CD4-positive, CD25-positive, alpha-beta regulatory T cell (primary cell): ENCODE measurements at places on chromosomes 3 and 15.
A peak's percentile ranks its signal among the peaks of the same experiment; 100 is the strongest.

DNA sequence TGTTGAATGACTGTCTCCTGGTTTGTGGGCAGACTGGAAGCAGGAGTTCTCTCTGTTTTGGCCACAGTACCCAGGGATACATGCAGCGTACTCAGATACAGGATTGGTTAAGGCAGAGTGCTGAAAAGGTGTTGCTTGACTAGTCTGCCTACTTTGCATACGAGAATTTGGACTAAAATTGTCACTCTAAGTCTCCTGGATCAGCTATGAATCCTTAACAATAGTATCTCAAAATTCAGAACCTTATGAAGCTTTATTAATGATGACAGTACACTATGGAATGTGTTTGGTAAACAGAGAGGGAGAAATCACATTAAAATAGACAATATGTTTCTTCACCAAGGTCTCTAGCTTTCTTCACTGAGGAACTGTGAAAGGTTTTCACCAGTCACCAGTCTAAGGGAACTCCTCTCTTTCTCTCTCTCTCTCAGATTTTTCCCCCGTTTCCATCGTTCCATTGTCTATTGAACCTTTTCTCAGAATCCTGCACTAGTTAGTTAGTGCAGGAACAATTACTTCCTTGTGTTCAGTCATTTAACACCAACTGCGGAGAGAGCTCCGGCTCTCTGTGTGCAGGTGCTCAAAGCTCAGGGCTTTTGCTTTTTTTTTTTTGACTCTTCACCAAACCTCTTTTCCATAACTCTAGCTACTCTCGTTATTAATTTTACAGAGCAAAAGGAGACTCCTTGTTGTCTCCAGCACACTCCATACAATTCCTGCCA is 85.9 kb upstream of the FNDC3B start:
- no peak for DNase-seq

GRCh38 chr3:73186741-73187140 is 125.3 kb downstream of the EBLN2 start:
- DNase-seq: no peak

GRCh38 chr15:96121086-96121920 is 209.2 kb upstream of the NR2F2 start:
- DNase-seq: no peak

DNA sequence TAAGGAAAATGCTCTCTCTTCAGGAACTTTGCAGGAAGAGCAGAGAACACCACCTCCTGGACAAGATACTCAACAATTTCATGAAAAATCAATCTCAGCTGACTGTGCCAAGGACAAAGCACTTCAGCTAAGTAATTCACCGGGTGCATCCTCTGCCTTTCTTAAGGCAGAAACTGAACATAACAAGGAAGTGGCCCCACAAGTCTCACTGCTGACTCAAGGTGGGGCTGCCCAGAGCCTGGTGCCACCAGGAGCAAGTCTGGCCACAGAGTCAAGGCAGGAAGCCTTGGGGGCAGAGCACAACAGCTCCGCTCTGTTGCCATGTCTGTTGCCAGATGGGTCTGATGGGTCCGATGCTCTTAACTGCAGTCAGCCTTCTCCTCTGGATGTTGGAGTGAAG is 200.5 kb downstream of the AKAP13 start:
- peak; percentile 25 for DNase-seq

GRCh38 chr3:62493109-62493801 is 119.9 kb upstream of the FEZF2 start:
- DNase-seq: no peak

DNA sequence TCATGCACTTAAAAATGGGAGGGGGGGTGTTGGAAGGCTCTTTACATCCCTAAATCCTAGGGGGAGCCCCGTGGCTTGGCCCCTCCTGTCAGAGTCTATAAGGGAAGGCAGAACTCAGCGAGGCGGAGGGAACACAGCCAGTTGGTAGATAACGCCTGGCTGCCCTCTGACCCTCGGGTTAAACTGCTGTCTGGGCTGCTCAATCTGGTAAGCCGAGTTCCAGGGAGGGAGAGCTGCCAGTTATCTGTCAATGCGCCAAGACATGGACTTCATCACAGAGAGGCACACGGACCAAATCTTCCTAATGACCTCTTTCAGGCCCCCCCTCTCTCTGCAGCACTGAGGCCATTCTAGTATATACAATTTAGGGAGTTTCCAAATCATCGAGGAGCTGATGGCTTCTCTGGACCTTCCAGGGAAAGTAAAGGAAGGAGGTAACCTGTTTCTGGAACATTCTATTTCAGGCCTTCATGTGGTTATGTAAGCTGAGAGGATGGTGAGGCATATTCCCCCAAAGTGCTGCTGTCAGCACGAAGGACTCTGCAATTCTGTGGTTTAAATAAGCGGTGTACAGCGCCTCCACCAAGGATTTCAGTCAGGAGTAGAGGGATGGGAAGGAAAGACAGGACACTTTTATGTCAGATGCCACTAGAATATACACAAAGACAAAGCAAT is 349.0 kb downstream of the MCTP2 start:
- DNase-seq: no peak

DNA sequence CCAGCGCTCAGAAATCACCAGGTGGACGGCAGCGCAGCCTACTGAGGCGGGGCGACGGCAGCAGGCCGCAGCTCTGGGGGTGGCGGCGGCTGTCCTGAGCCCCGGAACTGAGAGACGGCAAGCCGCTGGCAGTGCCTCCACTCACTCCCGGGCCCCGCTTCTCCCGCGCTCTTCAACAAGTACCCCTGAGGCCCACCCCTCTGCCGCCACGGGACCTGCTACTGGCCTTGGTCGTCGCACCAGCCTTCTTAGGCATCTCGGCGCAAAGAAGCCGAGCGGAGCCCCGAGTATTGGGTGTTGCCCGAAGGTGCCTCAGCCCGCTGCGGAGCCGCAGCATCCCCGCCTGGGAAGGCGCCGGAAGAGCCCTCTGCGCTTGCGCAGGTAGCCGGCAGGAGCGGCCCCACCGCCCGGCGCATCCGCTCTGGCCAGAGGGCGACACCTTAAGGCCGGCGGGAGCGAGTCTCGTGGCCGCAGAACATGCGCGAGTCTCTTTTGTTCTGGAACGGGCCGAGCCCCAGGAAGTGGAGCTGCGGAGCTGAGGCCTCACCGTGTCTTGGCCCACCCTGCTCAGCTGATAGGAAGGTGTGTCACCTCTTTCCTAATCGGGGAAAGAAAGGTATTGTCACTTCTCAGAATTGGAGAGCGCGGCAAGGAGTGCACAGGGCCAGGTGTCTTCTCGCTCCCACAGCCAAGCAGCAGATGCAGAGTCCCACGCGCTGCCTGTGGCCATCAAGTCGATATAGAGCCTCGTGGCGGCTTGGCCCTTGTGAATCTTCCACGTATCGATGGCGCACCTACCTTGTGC is at the start of gene C15orf40:
Gene C15orf40 (minus strand): TSS at position 369 of the 805 bp plus-strand sequence. CDS start 32 bp downstream, at position 337.
- peak; percentile 83 for DNase-seq

DNA sequence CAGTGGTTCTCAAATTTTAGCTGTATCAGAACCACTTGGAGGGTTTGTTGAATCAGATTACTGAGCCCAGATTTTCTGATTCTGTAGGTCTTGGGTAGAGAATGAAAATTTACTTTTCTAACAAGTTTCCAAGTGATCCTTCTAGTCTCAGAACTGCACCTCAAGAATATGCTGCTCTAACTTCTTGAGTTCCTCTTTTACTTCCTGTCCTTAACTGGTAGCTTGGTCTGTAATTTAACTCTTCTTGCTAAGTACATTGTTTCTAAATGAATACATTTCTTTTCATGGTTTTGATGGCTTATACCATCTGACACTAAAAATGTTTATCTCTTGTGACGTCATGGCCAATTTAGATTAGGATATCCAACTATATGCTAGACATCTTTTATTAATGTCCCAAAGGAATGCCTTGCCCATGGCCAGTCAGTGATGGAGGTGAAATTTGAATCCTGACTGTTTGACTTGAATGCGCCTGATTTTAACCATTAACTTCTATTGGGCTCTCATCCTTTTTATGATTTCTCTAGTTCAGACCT is 262.6 kb upstream of the NAALADL2 start:
- DNase-seq: no peak

DNA sequence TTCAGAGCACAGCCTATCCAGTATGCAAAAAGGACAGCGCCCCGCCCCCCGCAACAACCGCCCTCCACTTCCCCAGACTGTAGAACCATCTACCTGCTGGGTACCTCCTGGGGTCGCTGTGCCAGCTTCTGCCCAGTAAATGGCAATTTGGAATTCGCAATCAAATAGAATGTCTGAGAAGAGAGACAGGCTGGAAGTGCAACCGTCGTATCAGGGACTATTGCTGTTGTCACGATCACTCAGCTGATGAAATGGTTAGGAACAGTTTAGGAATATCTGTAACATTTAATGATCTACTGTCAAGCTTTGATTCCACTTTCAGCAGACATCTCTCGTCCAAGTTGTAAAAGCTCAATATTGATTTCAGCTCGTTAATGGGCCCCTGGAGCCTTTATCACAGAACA is 13.3 kb upstream of the PARL start:
- no peak for DNase-seq

DNA sequence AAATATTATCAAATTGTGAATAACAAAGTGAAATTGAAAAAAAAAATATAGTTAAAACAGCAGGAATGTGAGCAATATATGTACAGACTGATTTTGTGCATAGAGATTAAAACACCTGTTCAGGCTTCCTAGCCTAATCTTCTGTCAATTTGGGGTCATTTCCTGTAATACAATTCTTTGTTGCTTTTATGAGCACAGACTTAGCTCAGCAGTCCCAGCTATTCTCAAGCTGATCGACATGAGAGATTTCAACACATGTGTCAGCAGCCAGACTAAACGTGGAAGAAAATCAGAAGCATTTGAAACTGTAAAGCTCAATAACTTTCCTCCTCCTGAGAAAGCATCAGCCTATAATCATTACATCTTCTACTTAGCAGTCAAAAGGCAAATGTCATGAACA is 1.6 kb upstream of the FHIT start:
- DNase-seq: no peak

- no peak for DNase-seq
These were observed 129.9 kb downstream of the KLF13 start for GRCh38 chr15:31456354-31457060.

- DNase-seq: no peak
These were observed 112.0 kb downstream of the LIPC start for GRCh38 chr15:58543664-58544335.

DNA sequence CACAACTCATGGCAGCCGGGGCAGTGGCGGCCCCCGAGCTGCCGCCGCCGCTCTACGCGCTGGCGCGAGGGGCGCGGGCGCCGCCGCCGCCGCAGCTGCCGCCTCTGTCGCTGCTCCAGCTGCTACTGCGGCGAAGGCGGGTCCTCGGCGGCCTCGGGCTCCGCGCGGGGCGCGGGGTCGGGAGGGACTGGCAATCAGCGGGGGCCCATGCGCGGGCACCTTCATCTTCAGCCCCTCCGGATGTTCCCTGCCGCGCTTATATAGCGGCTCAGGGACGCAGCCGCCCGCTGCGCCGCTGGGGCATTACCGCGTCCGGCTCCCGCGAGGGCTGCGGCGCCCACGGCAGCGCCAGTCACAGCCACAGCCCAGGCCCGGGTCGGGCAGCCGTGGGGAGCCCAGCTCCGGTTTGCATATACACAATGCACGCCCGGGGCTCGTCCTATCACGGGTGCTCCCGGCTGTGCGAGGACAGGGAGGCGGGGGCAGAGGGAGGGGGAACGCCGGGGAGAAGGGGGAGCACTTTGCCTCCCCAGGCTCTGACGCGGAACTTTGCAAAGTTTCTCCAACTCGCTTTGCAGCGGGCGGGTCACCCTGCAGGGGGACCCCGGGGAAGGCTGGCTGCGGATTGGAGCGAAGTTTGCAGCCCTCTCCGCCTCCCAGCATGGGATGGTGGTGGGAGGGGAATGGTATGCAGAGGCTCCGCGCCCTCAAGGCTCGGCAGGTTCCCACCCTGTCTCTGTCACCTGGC is at the start of gene VGLL3:
Gene VGLL3 (minus strand): TSS at position 416 of the 748 bp plus-strand sequence. CDS start 406 bp downstream, at position 10.
- DNase-seq: no peak

- no peak for DNase-seq
These were observed 54.0 kb downstream of the LHFPL4 start for GRCh38 chr3:9499455-9500107.
